Muscle of back (tissue), 13 donors: ENCODE measurements at places on chromosomes 11 and 22. TPM values are rescaled to one million over a fixed set of nuclear protein-coding genes. Genes with fewer than 3 reads are reported as not detected.

Gene HIC2
- polyA plus RNA-seq, result 3.6 TPM

Gene CNGA4
- not detected for polyA plus RNA-seq

Gene CHCHD10
- polyA plus RNA-seq, result 63.2 TPM

Gene C1QTNF6
- 21.1 TPM for polyA plus RNA-seq

Gene DKK3
- polyA plus RNA-seq, result 121 TPM

GRCh38 chr22:27116312-27117086, 459.1 kb downstream of the MIAT start:
- DNase-seq, result no peak

DNA sequence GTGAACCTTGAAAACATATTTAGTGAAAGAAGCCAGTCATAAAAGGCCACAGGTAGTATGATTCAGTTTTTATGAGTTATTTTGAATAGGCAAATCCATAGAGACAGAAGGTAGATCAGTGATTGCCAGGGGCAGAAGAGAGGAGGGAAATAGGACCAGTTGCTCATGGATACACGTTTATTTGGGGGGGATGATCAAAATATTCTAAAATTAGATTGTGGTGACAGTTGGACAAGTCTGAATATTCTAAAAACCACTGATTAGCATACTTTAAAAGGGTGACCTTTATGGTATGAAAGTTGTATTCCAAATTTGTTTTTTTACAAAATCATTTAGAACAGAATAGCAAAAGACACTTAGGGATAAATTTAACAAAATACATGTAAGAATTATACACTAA, 28.6 kb downstream of the QSER1 start:
- no peak for DNase-seq

DNA sequence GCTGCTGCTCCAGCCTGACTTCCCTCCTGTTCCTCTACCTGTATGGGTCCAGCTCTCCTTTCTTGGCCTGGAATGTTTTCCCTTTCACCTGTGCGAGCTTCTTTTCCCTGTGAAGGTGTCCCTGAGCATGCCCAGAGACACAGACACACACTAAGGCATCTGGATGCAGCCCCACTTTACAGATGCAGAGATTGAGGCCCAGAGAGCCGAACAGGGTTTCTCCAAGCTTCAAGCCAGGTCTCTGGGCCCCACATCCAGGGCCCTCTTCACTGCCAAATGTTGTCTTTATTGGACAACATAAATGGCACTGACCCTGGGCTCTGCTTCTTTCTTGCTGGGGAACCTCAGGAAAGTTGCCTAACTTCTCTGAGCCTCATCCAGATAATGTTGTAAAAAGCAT, 561.6 kb downstream of the MIAT start:
- DNase-seq, result no peak

- no peak for DNase-seq
Measured at GRCh38 chr11:133573081-133573480, 40.8 kb upstream of the OPCML start.

DNA sequence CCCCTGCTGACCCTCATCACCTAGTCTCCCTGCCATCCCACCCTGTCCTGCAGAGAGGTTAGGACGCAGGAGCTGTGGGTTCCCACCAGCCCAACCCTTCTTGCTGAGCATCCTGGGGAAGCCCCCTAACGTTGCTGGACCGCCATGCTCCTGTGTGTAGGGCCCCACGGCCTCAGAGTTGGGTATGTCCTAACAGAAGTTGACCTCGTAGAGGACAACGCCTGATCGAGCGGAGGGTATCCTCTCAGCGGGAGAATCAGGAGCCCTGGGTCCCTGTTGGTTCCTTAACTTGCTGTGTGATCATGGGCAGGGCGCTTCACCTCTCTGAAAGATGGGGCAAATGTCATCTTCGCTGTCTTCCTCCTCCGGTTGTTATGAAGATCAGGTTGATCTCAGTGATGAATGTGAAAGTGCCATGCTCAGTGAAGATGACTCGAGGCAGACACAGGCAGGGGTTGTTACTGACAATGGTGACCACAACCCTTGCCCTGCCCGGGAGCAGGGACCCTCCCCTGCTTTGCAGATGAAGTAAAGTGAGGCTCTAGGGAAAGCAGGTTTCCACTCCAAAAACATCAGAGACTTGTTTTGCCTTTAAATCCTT, 19.3 kb upstream of the CD5 start:
- no peak for DNase-seq

DNA sequence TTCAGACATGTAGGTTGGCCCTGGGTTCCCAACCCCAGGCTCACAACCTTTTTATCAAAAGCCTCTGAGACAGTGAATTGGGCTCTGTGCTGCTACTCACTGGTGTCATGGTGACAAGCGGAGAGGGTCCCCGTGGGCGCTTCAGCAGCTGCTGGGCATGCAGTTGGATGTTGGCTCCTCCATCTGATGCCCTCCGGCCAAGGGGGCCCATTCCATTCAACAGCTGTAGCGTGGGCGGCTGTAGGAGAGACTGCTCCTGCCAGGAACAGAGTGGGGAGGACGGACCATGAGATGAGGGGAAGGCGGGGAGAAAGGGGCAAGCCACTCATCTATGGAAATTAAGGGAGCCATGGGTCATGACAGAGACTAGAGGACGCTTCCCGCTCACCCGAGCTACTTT, 36.0 kb upstream of the APOA1 start:
- no peak for DNase-seq

DNA sequence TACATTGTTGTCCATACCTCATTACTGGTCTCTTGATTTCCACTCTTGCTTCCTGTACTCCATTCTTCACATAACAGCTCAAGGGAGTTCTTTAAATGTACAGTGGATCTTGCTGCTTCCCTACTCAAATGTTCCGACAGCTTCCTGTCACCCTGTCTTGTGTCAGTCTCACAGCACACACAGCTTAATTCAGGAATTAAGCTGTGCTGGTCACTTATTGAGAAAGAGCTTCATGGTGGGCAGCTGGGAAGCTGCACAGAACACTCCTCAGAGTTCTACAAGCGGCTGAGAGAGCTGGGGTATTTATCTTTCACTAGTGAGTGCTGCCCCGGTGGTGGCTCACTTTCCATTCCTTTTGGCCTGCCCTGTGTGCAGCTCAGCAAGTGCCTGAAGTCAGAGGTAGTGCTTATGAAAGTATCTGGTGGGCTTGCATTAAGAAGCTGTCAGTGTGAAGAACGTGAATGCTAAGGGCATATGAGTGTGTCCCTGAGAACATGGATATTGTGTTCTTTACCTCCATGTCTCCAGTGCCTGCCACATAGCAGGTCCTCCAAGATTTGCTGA, 48.7 kb downstream of the KCNQ1OT1 start:
- no peak for DNase-seq

DNA sequence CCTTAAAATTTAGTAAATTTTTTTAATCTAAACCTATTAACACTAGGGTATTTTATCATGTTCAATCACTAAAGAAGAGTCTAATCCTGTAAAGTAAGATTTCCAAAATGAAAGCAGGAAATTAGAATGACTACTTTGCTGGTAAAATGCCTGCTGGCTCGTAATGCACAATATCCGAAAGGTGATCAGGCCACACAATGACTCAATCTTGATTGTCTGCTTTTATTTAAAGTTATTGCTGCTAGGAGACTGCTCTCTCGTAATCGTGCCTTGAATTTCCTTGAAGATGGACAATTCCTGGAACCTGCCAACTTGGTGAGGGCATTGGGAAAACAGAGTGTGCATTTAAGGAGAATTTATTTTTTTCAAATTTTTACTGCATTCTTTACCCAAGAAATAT, 1786.5 kb upstream of the RAG2 start:
- peak; percentile 9 for DNase-seq

DNA sequence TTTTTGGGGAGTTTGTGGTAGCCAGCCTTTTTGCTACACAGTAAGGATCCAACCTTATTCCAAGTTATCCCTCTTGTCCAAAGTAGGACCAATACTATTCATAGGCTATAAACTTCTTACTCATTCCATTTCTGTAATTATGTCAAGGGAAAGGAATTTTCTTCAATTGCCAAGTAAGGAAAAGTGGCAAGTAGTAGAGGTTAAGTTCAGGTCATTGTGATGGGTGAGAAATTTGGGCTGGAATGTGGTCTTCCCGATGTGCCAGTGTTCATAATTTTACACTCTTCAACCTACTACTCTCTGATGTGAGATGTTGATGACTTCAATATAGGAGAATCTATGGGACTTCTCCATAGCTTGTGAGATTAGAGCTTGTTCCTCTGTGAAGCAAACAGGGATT, 648.8 kb downstream of the METTL15 start:
- no peak for DNase-seq

GRCh38 chr11:62013537-62014476, 46.4 kb upstream of the FTH1 start:
- DNase-seq, result no peak

DNA sequence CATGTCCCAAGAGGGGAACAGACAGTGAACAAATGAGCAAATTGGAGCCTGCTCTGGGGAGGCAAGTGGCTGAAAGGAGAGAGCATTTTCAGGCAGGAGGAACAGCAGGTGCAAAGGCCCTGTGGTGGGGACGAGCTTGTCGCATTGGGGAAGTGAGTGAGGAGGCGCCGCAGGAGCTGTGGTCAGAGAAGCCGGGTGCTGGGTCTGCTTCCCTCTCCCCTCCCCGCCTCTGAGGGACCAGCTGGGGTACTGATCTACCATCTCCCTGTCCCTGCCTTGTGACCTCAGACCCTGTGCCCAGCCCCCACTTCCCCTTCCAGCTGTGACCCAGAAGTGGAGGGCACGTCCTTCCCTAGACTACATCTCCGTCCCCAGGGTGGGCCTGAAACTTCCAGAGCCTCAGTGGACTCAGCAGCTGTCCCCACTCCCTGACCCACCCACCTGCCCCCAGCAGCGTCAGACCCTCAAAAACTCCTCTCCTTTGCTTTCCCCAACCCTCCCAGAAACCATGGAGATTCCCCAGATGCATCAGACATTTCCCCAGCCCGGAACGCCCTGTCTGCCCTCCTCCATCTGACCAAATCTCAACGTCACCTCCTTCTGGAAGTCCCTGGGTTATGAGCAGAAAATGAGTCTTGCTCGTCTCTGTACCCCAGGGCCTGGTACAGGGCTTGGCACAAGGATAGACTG, 19.7 kb upstream of the PDGFB start:
- no peak for DNase-seq

GRCh38 chr11:17812091-17812864, 77.7 kb downstream of the KCNC1 start:
- no peak for DNase-seq

DNA sequence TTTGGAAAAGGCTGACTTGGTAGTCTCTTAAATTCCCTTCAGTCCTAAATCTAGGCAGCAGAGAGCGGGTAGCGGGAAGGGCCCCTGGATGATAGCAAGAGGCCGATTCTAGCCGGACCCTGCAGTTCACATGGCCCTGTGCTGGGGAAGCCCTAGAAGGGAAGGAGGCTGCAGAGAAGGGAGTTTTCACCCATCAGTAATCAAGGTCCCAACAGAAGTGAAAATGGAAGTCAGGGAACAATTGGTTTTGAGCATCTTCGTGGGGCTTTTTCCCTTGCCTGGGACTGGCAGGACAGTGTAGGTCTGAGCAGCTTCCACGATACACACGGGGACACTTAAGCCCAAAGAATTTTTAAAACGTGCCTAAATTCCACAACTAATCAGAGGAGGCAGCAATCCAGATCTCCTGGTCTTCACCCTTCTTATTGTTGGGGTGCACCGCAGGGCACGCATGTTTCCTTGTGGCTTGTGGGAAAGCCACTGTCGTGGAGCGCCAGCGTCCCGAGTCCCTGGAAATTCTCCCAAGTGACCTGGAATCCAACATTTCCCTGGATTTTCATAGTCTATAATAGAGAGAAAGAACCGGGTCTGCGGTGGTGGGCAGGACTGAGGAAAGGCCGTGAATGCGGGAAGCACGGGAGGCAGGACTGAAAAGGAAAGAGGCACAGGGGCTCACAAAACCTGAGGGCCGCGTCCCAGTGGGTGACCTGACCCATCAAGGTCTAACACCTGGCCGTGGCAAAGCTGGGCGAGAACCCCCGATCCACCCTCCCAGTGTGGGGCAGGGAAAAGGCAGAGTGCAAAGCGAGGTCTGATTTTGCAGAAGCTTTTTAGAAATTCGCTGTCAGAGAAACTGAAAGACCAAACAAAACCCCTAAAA, 846 bp upstream of the OAF start:
- DNase-seq, result no peak

GRCh38 chr22:37206118-37206840, 6.0 kb downstream of the SSTR3 start:
- no peak for DNase-seq

DNA sequence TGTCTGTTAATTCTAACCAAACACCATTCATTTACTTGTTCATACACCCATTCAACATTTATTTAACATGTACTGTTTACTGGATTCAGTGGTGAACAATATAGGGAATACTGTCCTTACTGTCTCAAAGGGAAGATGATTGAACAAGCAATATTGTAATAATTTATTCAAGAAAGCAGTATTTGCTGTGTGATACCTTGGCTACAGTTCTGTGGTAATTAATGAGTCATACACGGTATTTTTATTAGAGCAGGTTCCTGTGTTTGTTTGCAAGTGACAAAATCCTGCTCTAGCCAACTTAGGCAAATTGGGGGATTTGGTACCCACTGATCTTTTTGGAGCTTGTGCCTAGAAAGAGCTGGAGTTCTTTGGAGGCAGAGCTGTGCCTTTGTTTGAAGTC, 15.7 kb downstream of the PIH1D2 start:
- no peak for DNase-seq

GRCh38 chr11:2531277-2531986, 86.6 kb downstream of the KCNQ1 start:
- peak; percentile 80 for DNase-seq

DNA sequence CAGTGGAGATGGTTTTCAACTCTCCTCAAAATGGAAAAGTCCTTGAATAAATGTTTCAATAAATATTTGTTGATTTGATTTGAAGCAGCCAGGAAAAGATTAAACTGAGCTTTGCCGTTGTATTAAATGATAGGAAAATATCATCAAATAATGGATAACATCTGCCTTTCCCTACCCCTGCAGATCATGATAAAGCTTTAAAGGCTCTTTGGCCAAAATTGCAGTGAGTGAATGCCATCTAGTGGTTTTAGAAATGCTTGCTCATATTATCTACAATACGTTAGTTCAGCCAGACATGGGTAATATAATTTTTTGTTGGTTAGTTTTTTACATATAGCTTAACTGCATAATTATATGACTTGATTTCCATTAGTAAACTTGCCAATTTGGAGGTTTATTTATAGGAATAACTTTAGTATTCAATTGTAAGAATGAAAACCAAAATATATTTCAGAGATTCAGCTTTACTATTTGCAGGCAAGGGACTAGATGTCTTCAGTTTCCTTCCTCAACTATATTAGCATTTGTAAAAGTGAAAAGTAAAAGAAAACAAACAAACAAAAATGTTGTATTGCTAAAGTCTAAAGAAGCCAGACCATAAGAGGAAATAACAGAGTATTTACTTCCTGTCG, 159.2 kb downstream of the MSANTD4 start:
- peak; percentile 84 for DNase-seq
